ENCODE measurements at places on chromosomes 4 and X. TPM values are rescaled to one million over a fixed set of nuclear protein-coding genes. Genes with fewer than 3 reads are reported as not detected.
A peak's percentile ranks its signal among the peaks of the same experiment; 100 is the strongest.

Gene PASD1
- not detected for total RNA-seq

DNA sequence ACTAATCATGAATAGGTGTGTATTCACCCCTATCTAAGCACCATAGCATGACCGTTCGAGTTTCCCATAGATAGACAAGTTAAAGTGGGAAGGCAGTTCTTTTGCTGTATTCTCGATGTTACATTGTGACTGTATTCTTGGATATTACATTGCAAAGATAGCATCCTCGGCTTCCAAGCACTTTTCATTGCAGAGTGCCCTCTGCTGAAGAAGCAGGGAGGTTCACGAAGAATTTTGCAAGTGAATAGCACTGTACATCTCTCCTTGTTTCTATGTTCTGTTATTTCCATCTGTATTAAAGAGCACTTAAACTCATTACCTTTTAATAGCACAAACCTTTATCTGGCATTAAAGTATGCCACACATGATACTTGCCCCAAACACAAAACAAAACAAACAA, 426.7 kb upstream of the ARX start:
- no peak for DNase-seq

DNA sequence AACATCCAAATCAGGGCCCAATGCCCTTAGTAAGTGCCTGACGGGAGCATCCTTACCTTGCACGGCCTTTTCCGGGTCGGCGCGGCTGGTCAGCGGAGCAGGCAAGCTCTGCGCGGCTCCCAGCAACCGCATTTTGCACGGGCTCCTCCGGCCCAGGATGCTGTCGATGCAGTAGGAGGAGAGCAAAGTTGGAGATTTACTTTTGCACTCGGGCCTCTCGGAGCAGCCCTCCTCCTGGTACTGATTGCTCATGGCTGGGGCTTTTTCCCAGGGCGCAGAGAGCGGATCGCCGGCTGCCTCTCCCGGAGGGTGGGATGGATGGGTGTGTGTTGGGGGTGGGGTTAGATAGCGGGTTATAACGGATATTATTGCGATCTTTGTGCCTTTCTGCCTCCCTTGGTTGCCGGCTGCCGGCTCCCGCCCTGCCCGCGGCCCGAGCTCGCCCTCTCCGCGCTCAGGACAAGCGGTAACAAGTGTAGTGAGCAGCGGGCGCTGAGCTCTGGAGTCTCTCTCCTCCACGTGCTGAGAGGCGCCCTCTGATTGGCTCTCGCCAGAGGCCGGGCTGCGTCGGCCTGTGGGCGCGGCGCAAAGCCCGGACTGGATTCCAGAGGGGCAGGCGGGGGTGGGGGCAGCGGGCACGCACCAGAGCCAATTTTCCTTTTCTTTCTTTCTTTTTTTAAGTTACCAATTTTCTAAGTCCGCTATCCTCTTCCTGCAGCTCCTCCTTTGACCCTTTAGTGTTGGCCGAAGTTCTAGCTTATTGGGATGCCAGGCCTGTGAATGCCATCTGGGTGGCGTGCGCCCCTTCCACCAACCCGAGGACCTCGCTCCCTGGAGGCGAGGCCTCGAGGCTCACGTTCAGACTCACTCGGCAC, at the start of gene ARX:
TSS of gene ARX (minus strand) at position 480 of the 875 bp plus-strand sequence. CDS start at position 252, 228 bp downstream.
- DNase-seq: peak; percentile 78

DNA sequence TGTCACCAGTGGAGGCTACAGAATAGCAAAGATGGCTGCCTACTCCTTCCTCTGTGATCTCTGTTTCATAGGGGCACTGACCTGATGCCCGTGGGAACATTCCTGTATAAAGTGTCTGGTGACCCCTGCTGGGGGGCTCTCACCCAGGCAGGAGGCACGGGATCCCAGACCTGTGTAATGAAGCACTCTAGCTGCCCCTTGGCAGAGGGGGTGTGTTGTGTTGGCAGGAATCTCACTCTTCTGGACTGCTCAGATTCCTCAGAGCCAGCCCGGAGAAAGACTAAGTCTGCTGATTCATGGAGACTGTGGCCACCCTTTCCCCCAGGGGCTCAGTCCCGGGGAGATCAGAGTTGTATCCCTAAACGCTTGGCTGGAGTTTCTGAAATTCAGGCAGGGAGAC, 648.3 kb downstream of the SPRY1 start:
- DNase-seq: peak; percentile 11

GRCh38 chr4:65924843-65925242, 254.6 kb upstream of the EPHA5 start:
- DNase-seq: no peak

Gene ASMT
- 0.87 TPM for total RNA-seq

Gene MTCP1
- 12.8 TPM for total RNA-seq

GRCh38 chrX:130830599-130831346, 72.2 kb downstream of the ENOX2 start:
- DNase-seq: no peak

- peak; percentile 83 for DNase-seq
These were observed at the start of gene MGARP for GRCh38 chr4:139279760-139280620. Gene MGARP, minus strand, starts transcription at chr4:139280225. Its CDS starts 67 bp downstream, at chr4:139280158.

- no peak for DNase-seq
These were observed 1.2 kb downstream of the GEMIN8 start for GRCh38 chrX:14028473-14028872.

GRCh38 chr4:140877781-140878180, 121.6 kb upstream of the TBC1D9 start:
- DNase-seq: no peak

GRCh38 chrX:107619885-107620322, 8.4 kb upstream of the PRPS1 start:
- DNase-seq: no peak

DNA sequence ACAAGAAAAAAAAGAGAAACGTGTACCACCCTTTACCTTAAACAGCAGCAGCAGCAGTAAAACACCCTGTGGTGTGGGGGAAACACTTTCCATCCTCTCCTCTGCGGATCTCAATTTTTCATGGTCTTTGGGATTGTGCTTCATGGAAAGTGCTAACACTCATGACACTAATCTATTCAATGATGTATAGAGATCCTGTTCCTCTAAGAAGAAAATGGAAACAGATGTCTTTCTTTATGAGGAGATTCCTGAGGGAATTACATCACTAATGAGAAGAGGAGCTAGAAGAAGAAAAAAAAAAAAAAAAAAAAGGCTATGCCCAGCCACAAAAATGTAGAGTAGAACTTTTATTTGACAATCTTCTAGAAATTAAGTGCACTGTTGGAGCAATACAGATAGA, 62.9 kb upstream of the NDST3 start:
- no peak for DNase-seq

DNA sequence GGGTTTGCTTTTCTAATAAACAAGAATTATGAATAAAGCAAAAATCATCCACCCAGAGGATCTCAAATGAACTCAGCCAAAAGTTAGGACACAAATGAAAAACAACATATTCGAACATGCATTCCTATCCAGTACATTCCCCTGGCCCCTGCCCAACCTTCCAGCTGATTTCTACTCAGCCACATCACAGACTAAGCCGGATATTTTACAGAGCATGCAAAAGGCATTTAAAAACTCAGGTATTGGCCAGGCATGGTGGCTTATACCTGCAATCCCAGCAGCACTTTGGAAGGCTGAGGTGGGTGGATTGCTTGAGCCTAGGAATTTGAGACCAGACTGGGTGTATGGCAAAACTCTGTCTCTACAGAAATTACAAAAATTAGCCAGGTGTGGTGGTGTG, 54.6 kb downstream of the RELL1 start:
- no peak for DNase-seq

GRCh38 chr4:161189286-161190134, 974.3 kb downstream of the FSTL5 start:
- DNase-seq: no peak

DNA sequence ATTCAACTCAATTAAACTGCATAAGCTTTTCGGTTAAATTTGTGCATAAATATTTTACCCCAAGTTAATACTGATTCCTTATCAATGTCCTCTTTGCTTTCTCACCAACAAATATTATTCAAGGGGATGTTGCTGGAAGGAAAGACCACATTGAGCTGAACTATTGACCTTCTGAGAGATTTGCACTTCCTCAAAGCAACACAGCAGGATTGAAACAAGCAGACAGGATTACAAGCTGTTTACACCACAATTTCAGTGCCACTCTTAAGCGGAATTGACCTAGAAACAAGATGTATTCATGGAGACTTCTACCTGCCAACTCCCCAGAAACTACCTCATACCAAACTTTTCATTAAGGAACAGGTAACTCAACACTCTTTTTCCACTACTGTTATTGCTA, 96.5 kb upstream of the DUSP21 start:
- DNase-seq: no peak

- no peak for DNase-seq
These were observed 33.6 kb upstream of the CPLX1 start for GRCh38 chr4:859496-859895.

DNA sequence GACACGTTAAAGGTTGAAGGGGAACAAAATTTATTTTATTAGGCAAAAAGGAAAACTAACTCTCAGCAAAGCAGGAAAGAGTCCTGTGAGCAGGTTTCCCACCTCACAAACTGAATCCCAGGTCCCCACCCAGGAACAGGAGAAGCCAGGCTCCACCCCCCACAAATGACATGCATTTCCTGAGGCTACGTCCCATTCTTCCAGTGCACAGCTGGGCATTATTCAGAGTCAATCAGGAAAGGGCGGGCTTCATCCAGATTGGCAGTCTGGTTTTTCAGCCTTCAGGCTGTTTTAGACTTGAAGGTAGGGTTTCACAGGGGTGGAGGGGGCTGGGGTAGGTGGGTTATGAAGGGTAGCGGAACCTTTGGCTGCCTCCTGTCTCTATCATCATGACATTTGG, 11.9 kb upstream of the ASIC5 start:
- DNase-seq: peak; percentile 19

GRCh38 chrX:69128588-69128987, 36.7 kb downstream of the PJA1 start:
- peak; percentile 51 for DNase-seq

Gene TMPRSS11F
- total RNA-seq: not detected

DNA sequence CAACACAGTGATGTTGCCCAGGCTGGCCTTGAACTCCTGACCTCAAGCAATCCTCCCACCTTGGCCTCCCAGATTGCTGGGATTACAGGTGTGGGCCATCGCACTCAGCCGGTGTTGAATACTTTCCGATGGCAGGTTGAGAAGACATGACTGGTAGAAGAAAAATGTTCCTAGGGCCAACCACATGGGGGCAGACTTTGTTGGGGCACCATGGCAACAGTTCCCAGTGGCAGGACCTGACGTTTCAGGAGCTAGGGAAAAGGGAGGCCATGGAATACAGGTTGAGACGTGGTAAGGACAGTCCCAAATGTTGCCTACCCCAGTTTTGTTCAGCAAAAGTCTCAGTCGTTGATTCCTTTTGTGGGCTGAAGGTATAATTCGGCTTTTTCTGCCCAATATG, 134.6 kb downstream of the ASMT start:
- peak; percentile 21 for DNase-seq

GRCh38 chr4:98446499-98447375, 185.6 kb downstream of the RAP1GDS1 start:
- no peak for DNase-seq

GRCh38 chrX:96182366-96182765, 502.3 kb upstream of the DIAPH2 start:
- DNase-seq: peak; percentile 44

GRCh38 chr4:142687547-142688275, 158.4 kb downstream of the INPP4B start:
- no peak for DNase-seq

Gene MAGEC3
- total RNA-seq: not detected

All from WTC11 (cell line).